ENCODE measurements at places on chromosomes 4 and X.
A peak's percentile ranks its signal among the peaks of the same experiment; 100 is the strongest.

GRCh38 chr4:123248085-123248659, 148.4 kb upstream of the SPRY1 start:
- DNase-seq: no peak

- DNase-seq: no peak
Observed at GRCh38 chr4:25386926-25387325, 9.9 kb downstream of the ANAPC4 start.

GRCh38 chr4:113998079-113998478, 18.6 kb upstream of the ARSJ start:
- DNase-seq: no peak

DNA sequence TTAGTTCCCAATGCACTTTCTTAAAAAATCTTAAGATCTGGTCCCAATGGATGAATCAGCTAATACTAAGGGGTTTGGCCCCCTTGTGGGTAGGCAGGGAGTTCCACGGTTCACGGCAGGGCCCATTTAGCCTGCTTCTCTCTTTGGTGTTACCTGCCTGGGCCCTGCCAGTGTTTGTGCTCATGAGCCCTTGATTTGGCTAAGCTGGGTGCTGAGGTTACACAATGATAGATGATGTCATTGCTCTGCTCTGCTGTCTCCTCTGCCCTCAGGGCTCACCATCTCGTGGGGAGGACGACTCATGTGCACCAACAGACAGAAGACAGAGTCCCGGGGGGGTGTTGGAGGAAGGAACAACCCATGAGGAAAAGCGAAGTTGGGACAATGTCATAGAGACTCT, 24.4 kb downstream of the RTL5 start:
- no peak for DNase-seq

DNA sequence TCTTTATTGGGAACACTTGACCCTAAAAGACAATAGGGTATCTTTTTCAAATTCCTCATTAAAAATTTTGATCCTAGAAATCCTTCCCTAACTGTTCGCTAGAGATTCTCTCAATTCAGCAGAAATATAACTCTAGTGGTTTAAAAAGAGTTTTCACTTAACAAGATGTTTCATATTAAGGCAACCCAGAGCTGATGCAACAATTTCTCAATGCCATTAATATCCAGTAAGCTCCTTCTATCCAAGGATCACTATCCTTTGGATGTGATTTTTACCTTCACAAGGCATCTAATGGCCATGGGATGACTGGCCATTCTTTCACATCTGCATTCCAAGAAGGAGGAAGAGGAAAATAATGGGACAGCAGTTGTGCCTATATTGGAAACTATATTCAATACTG, 183.4 kb downstream of the ANKRD50 start:
- DNase-seq: no peak

DNA sequence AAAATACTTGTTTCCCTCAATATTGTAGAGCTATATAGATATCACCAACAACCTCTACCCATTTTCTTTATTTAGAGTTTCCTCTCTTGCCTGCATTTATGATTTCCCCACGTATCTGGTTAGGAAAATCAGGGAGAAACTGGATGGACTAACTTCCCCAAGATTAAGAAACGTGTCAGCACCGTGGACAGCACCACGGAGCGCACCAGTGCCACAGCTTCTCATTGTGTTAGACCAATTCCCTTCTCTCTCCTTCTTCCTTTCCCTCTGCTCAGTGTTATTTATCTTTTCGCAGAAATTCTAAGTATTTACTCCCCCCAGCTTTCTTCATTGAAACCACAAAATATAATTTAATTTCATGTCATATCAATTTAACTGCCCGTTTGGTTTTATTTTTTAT, 568.6 kb upstream of the BOD1L1 start:
- peak; percentile 69 for DNase-seq

DNA sequence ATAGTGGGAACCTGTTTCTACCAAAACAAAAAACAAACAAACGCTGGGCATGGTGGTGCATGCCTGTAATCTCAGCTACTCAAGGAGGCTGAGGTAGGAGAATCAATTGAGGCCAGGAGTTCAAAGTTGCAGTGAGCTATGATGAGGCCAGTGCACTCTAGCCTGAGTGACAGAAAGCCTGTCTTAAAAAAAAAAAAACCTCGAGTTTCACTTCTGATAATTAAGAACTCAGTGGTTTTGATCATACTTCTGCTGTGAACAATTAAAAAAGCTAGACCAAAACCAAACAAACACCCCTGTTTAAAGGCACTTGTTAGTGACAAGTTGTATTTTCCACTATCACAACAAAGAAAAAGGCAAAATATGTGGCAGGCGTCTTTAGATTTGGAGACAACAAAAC, 15.0 kb upstream of the UBE2D3 start:
- no peak for DNase-seq

GRCh38 chrX:129782706-129783105, 3.0 kb downstream of the SASH3 start:
- no peak for DNase-seq

DNA sequence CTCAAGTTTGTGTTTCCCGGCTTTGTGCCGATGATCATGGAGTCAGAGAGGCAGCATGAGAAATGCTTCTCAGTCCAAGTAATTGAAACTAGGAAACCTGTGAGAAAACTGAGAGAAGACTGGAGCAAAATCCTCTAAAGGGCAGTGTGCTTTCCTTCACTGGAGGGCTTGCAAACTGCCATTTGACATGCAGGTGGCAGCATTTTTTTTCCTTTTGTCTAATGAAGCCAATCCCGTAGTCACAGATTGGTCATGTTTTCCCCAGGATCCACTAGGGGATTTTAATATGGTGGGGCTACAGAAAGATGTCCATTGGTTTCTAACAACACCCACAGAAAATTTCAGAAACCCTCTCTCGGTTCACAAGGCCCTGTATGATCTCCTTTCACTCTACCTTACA, 117.4 kb upstream of the NUDT10 start:
- DNase-seq: no peak

DNA sequence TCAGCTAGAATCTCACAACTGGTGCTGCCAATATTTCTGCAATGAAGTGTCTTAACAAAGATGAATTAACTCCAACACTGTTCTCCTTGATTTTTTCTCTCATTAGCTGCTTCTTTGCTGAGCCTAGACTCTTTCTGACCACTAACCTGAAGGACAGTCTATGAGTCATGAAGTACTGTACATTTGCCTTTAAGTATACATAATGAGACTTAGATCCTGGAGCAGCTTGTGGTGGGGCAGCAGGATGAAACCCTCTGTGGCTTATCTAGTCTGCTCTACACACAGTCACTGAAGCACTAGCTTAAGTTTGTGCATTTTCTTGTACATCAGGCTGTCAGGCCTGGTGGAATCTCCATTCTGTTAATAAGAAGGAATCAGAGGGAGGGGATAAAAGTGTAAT, 307.4 kb upstream of the SMIM31 start:
- DNase-seq: peak; percentile 33

- no peak for DNase-seq
Observed at GRCh38 chr4:36269533-36270173, 11.8 kb upstream of the DTHD1 start.

GRCh38 chrX:10653302-10653701, 32.9 kb upstream of the MID1 start:
- DNase-seq: no peak

Data from A172 (cell line).